ENCODE measurements at places on chromosomes 6 and 20.

- DNase-seq: no peak
Measured at GRCh38 chr6:134719286-134719685, 230.6 kb downstream of the ALDH8A1 start.

DNA sequence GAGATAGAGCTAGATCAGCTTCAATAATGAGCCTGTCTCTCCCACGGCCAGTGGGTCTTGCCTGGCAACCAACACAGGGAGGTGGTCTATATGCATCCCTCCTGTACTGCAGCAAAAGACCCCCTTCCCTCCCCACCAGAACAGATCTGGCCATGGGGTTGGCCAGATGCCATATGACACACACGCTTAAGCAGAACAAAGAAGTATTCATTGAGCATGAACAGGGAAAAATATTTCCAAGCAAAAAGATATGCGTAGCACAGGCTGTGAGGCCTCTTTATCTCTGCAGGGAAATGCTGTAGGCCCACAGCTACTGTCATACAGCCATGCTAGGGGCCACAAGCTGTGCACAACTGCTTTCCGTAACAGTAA lies 73.4 kb upstream of the NRSN1 start:
- DNase-seq: no peak

GRCh38 chr6:51554029-51554428 lies 533.4 kb downstream of the PKHD1 start:
- no peak for DNase-seq

GRCh38 chr20:50861012-50861411 lies 66.2 kb downstream of the BCAS4 start:
- no peak for DNase-seq

DNA sequence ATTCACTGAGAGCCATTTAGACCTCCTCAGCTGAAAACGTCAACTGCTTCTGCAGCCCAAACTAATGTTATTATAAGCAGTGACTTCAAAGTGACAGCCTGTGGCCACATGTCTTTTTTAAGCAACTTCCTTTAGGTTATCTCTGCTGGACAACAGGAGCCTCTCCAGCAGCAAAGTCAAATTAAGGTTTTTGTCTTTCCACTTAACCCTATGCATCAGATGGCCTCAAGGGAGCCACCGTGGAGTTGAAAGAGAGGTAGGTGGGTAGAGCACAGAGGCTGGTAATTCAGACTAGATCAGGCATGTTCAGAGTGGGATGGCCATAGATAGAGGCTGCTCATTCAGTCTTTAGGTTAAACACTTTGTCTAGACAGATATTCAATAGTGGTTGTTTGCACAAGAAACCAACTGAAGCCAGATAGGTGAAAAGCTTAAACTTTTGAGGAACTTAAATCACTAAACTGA lies 300.6 kb upstream of the ECI2 start:
- DNase-seq: no peak

DNA sequence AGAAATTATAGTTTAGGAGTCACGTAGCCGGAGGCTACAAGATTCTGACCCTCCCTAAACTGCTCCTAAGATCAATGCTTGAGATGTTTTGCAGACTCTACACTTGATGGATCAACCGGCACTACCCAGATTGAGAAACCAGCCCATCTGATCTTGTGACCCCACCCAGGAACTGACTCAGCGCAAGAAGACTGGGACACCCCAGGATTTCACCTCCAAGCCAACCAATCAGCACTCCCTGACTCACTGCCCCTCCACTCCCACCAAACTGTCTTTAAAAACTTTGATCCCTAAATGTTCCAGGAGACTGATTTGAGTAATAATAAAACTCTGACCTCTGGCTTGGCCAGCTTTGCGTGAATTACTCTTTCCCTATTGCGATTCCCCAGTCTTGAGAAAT lies 99.8 kb downstream of the OPRM1 start:
- no peak for DNase-seq

DNA sequence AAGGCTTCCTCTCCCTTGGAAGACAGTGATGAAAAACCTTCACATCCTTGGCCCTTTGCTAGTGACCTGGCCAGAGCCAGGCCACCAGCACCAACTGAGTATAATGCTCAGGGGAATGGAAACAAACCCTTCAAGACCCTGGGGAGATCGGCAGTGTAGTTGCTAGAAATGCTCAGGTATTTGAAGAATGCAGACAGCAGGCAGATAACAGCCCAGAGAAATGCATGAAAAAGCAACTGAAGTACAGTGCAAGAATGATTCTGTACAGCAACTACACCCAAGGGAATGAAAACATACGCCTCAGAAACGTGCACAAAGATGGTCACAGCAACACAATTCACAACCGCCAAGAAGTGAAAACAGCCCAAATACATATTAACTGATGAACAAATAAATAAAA lies 41.1 kb downstream of the PPP1R3G start:
- no peak for DNase-seq

- DNase-seq: peak; percentile 21
Measured at GRCh38 chr6:110703010-110703905, 112.0 kb downstream of the CDK19 start.

DNA sequence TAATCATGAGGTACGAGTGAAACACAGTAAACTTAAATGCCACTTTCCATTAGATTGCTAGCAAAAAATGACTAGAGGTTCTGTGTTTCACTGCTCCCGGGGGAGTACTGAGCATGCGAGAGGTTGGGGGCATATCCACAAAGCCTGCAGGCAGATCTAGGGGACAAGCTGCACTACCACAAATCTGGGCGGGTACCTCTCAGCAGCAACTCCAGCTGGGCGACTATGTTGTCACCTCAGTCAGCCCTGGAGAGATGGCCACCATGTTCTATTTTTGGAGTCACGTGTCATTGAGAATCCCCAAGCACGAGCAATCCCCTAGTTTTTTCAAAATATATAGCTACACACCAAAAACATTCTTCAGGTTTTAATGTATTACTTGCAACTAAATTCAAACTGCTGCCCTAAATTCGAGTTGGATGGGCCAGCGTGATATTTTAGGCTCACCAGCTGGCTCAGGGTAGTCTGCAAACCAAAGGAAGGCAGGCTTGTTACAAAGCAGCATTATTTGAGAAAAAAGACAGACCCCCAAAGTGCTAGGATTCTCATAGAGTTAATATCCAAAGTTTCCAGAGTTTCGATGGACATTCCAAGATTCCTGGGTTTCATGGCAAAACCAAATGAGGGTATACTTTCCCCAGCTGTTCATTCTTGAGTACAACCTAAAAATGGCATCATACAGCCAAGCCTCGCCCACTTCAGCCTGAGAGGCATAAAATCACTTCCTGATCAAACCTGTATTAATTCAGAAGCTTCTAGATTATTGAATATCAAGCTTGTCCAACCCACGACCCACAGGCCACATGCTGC lies 24.1 kb upstream of the MYLIP start:
- DNase-seq: no peak

GRCh38 chr6:37559050-37559449 lies 59.4 kb upstream of the CCDC167 start:
- no peak for DNase-seq

GRCh38 chr6:33620158-33620855 lies 815 bp upstream of the ITPR3 start:
- DNase-seq: peak; percentile 58

GRCh38 chr6:24909241-24910216 lies 26.2 kb downstream of the RIPOR2 start:
- DNase-seq: no peak

DNA sequence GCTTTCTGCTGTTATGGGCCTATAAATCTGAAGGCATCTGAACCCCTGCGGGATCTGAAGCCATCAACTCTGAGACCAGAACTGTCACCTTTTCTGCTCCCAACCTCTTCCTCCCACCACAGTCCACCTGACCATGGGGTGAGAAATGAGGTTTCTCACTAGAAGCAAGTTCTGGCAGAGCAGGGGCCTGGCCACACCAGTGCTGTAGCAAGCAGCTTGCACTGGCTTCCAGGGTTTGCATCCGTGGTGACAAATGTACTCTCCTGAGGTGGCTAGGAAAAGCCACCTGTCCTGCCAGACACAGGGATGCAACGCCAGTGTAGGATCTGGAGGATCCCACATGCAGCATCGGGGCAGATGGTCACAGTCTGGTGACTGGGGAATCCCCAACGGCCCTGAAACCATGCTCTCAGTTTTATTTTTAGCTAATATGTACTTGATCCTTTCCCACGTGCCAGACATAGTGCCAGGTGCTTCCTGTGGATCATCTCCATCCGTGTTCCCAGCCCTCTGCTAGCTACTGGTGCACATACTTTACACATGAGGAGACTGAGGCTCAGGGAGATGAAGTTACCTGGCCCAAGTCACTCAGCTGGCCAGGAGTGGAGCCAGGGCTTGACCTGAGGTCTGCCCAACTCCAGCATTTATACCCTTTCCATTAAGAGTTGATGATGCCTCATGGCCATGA lies 122.1 kb upstream of the SPACA1 start:
- peak; percentile 58 for DNase-seq

- DNase-seq: no peak
Measured at GRCh38 chr6:47004463-47004862, 37.7 kb downstream of the ADGRF1 start.

- no peak for DNase-seq
Measured at GRCh38 chr20:52454660-52455059, 263.1 kb upstream of the ZFP64 start.

Data from GM20000 (cell line).